GOT3 (cell line): ENCODE measurements at places on chromosomes 7 and 10.

- DNase-seq, result no peak
Measured at GRCh38 chr10:50850578-50851230, 34.7 kb downstream of the A1CF start.

GRCh38 chr7:50626286-50626685 is 61.1 kb upstream of the DDC start:
- no peak for DNase-seq

GRCh38 chr10:107442035-107442505 is 277.6 kb upstream of the SORCS1 start:
- DNase-seq, result no peak

DNA sequence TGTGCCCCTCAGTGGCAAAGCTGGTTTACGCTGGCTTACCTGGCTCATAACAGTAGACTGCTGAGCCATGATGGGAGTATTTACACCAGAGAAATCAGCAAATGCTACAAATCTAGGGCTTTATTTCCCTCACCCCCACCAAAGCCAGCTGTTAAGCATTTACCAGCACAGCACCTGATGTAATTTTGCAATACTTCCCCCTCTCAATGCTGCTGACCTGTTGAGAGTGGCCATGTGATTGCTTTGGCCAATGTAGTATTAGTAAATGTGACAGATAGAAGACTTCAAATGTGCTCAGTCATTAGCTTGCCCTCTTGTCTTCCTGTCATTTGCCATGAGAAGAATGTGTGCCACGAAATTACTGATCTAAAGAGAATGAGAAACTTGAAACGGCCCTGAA is 46.6 kb downstream of the HERPUD2 start:
- DNase-seq, result no peak

GRCh38 chr10:47079204-47079580 is 168.0 kb downstream of the PTPN20 start:
- no peak for DNase-seq
